Adrenal gland (tissue), 19 donors: ENCODE measurements at places on chromosomes 12 and 14. TPM values are rescaled to one million over a fixed set of nuclear protein-coding genes. Genes with fewer than 3 reads are reported as not detected.

GRCh38 chr12:119417440-119417839 is 82.9 kb downstream of the CCDC60 start:
- no peak for DNase-seq

DNA sequence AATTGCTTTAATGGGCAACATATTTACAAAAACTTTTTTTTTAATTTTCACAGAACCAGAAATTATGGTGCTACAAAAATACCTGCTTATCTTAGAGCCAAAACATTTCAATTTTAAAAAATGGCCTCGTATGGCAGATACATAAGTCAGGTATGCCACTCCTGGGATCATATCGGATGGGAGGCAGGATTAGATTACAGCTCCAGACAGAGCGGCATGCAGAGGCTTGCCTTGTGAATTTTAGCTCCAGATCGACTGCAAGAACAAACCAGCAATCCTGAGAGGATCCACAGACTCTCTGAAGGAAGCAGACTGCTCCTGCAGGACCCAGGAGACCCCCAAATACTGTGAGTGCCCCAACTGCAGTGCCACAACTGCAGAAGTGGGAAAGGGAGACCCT is 169.3 kb upstream of the AMIGO2 start:
- DNase-seq: no peak

GRCh38 chr12:49583366-49584094 is 15.6 kb upstream of the MCRS1 start:
- DNase-seq: no peak

DNA sequence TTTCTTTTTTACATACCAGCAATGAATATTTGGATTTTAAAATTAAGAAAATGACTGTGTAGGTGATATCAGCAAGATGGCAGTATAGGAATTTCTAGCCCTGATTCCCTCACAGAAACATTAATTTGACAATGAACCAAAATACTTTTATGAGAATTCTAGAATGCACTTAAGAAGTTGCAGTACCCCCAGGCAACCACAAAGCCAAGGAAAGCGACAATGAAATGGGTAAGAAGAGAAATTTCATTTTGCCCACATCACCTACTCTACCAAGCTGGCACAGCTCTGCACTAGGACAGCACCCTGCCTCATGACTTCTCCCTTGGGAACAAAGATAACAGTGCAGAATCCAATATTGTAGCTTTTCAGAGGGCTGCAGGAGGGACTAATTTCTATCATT is 6.6 kb downstream of the OR9K2 start:
- DNase-seq: no peak

DNA sequence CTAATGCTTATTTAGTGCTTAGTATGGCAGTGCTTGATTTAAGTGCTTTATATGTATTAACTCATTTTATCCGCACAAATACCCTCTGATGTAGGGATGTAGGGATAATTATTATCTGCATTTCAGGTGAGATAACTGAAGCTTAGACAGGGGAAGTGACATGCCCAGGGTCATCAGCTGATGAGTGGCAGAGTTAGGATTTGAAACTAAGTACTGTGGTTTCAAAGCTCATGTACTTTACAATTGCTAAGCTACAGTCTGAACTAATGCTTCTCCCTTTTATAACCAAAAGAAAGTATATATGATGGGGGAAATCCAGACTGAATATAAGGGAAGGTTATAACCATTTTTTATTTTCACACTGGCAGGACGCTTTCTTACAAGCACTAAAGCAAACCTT is 229.6 kb upstream of the NAV3 start:
- DNase-seq: no peak

- DNase-seq: no peak
These were observed 31.1 kb downstream of the FRS2 start for GRCh38 chr12:69501154-69501895.

GRCh38 chr12:229441-230191 is 15.7 kb upstream of the SLC6A12 start:
- no peak for DNase-seq

DNA sequence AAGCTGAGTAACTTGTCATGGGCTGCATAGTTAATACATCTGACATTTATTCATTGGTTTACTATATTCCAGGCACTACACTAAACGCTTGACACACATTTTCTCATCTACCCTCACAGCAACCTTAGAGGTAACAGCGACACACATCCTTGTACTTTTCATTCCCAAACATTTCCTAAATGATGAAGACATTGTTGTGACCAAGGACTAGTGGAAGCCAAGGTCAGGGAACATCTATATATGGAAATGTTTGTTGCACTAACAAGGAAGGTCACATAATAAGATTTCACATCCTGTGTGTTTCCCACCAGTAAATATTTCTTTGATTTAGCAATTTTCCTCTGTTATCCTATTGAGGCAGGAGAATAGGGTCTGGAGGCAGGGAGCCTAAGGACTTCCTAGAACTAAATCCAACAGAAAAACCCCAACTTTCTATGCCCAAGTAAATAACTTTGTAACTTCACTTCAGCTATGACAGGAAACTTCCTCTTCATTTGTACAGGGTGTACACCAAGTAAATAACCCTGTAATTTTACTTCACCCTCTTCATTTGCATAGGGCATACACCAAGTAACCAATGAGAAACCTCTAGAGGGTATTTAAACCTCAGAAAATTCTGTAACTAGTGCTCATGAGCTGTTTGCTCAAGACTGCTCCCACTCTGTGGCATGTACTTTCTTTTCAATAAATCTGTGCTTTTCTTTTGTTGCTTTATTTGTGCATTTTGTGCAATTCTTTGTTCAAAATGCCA is 48.4 kb downstream of the ZNF641 start:
- no peak for DNase-seq

DNA sequence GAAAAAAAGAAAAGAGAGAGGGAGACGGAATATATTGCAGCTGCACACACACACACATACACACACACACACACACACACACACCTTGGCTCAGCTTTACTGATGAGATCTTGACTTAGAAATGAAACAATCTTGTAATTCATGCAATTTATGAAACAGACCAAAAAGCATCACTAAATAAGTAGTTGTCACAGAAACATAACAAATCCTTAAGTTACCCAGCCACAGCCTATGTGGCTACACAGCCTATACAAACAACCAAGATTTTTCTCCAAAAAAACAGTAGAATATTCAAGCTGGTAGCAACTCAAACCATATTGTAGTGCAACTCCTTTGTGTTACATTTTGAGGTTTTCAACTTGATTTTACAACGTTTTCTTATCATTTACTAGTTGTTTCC is 37.9 kb upstream of the GNG2 start:
- no peak for DNase-seq

DNA sequence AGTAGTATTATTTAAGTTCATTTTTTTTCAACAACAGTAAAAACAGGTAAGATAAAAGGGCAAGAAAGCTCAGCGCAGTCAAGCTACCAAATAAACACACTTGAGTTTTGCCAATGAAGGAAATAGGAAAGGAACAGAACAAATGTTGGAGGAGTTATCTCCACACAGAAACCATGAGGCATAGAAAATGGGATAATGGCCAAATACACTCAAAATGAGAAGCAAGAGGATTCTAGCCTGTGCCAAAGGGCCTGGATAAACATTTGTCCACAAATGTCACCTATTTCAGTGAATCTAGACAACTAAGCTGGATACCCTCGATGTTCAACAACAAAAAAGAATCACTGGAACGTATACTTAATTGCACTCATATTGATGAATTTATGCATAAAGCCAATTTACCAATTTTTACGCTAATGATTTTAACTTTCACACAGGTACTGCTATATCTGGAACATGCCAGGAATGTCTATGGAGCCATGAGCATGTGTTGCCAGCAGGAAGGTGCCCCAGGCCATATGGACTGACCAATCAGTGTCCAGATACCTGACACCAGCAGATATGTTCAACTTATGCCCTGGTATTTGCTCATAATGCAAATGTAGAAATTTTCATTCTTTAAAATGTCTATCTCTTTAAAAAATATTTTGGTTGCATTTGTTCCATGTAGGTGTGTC is 21.1 kb downstream of the ST8SIA1 start:
- DNase-seq: no peak

- no peak for DNase-seq
These were observed 82.7 kb downstream of the BCL11B start for GRCh38 chr14:99189201-99189801.

The OAS2 gene
- total RNA-seq: 29.1 TPM

The OAS1 gene
- total RNA-seq: 9.1 TPM

The RAN gene
- 120 TPM for total RNA-seq

The TMEM30B gene
- 4.1 TPM for total RNA-seq

The GPRC5D gene
- not detected for total RNA-seq

The IL22 gene
- not detected for total RNA-seq

The NTS gene
- 0.23 TPM for total RNA-seq

The KRR1 gene
- total RNA-seq: 87.5 TPM

The SLC10A1 gene
- total RNA-seq: not detected

The SCNN1A gene
- 12.7 TPM for total RNA-seq

The LTB4R gene
- total RNA-seq: 16.8 TPM
